ENCODE measurements at places on chromosomes 2 and 18.

DNA sequence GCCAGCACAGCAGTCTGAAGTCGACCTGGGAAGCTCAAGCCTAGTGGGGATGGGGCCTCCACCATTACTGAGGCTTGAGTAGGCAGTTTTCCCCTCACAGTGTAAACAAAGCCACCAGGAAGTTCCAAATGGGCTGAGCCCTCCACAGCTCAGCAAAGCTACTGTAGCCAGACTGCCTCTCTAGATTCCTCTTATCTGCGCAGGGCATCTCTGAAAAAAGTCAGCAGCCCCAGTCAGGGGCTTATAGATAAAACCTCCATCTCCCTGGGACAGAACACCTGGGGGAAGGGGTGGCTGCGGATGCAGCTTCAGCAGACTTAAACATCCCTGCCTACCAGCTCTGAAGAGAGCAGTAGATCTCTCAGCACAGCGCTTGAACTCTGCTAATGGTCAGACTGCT is 218.4 kb upstream of the VRK2 start:
- no peak for DNase-seq

- DNase-seq, result peak; percentile 68
These were observed 137.3 kb upstream of the PID1 start for GRCh38 chr2:229408356-229408755.

DNA sequence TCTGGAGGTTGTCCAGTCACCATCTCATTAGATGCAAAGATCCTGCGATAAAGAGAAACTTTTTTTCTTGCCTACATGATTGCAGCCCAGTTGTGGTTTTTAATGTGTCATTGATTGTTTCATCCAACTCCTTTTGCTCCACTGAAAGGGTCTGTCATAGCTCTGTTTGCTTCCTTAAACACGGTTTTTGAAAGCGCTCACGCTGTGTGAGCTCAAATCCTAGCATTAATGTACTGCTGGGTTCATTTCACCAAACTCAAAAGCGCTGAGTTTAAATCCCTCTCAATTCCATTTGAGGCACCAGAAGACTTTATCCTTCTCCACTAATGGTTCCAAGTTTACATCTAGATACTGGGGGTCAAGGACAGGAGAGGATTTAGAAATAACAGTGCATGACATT is 53.6 kb downstream of the CDK15 start:
- DNase-seq, result no peak

GRCh38 chr2:118661179-118661578 is 186.3 kb downstream of the EN1 start:
- DNase-seq, result no peak

- DNase-seq, result no peak
These were observed 23.6 kb downstream of the ALPK2 start for GRCh38 chr18:58605027-58606020.

- DNase-seq, result no peak
These were observed 144.0 kb downstream of the ACOXL start for GRCh38 chr2:110876167-110876999.

- no peak for DNase-seq
These were observed 597.5 kb downstream of the SLC4A3 start for GRCh38 chr2:220224691-220225543.

DNA sequence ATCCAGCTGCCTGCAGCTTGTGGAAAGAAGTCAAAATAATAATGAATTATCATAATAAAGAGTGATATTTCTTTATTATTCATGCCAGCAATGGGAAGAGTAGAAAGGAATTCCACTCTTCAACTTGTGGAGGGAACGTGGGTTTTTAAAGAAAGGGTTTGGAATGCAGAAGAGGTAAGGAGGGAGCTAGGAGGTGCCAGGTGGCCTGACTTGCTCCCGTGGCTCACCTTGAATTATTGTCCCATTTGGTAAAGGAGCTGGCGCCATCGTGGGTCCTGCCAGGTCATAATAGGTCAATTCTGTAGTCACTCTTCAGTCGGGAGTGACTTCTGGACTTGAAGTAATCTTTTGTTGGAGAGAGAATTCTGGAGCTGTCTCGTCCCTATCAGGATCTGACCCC is 95.2 kb upstream of the BARD1 start:
- DNase-seq, result no peak

GRCh38 chr2:144648837-144649465 is 129.0 kb upstream of the ZEB2 start:
- no peak for DNase-seq

DNA sequence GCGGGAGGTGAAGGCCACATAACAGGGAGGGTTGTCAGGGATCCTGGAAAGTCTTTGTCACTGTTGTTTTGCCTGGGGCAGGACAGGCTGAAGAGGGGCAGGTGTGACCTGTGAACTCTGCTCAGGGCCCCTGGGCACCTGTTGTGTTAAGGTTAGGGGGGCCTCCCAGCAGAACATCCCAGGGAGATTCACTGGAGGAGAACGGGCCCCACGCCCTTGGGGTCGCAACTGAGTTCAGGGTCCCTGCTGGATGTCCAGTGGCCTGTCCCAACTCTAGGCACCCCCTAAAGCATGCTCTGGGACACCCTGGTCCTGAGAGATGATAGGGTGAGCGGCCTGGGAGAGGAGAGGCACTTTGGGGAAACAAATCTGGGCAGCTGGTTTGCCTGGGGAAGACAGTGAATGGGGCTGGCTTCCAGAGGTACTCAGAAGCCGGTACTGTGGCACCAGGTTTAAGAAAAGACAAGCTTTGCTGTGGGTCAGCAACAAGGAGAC is 22.9 kb downstream of the GPR35 start:
- no peak for DNase-seq

- no peak for DNase-seq
These were observed 20.4 kb downstream of the COL6A3 start for GRCh38 chr2:237393523-237393922.

DNA sequence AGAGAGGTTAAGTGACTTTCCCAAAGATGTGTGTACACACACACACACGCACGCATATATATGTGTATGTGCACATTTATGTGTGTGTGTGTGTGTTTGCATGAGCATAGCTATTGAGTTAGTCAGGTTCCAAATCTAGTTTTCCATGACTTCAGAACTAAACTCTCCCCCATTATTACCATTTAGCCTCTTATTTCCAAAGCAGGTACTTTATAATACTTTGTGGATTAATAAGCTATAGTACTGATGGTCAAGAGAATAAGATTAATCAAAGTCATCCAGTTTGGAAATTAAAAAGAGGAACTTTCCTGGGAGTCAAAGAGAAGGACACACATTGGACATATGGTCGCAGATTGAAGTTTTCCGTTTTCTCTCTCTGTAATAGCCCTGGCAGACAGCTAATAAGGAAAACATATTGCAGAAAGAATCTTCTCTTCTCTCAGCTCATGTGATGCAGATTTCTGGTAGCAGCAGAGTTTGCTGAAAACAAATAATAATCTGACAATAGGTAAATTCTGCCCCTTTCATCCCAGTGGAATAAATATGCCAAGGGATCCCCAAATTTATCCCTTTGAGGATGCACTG is 410.9 kb upstream of the TCF4 start:
- DNase-seq, result no peak

DNA sequence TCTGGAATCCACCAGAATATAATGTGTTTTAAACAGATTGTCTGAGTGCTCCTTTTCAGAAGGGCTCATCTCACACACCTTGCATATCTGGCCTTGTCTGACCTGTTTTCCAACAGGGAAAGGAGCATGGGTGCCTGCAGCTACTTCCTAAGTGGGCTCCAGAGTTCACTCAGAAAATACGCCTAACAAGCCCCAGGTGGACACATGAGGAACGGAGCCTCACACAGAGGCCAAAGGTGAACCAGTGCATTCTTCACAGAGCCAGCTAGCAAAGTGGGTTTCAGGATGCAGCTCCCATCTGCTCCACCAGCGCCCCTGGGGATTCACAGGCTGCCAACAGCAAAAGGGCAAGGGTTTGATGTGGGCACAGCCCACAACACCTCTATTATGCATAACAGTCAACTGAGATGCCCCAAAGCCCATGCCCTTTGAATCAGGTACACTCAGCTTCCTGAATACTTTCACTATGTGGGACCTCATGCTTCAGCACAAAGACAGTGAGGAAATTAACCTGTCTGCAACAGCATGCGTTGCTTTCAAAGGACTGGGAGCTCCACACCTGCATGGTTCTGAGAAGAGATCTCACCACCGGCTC is 86.6 kb downstream of the CCBE1 start:
- no peak for DNase-seq

DNA sequence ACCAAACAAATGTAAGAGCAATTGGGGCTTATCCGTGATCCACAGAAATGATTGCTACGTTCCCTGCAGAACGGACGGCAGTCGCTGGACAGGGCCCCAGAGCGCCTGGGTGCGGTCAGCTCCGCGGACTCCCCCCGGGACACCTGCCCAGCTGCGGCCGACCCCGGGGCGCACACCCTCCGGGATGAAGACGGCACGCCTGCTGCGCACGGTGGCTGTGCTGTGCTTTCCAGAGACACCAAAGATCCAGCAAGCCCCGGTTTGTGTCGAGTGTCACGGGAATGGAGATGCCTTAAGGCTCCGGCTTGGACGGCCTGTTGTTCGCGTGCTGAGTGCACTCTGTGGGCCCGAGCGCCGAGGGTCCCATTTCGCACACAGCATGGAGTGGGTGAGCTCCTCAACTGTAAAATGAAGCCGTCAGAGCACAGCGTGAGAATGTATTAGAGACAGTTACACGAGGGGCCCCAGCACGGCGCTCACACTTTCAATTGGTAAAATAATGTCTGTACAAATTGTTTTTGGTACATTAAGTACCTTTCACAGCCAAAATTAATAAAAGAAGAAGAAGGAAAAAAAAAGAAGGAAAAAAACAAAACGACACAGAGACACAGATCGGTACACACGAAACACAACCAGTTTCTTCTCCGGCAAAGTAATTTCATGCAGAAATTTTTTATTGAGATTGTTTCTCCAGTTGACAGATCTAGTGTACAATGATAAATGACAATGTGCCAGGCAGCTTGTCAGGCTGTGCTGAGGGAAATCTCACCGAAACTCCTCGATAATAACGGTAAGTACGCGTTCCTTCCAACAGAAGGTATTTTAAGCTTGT is 615.8 kb upstream of the SALL3 start:
- DNase-seq, result no peak

DNA sequence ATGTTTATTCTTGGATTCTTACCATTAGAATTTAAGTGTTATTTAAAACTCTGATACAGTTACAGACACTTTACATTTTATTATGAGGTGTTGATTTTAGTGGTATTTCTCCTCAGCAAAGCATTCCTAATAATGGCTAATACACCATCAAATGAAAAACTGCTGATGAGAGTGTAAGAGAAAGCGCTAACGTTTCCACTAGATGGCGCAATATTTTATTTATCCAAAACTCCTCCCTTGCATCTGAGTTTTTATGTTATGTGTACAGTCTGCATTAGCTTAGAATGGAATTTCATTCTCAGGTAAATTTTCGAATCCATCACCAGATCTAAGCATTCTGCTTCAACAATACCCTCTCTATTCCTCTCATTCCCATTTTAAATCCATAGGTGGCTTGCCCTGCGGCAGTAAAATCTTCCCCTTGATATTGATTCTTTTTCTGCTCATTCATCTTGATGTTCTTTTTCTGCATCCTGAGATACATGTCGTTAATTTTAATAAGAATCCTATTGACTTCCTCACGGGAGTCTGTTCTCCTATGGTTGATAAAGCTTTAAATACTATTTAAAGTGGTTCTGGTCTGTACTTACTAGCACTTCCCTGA is 53.9 kb downstream of the PRKRA start:
- DNase-seq, result peak; percentile 64

DNA sequence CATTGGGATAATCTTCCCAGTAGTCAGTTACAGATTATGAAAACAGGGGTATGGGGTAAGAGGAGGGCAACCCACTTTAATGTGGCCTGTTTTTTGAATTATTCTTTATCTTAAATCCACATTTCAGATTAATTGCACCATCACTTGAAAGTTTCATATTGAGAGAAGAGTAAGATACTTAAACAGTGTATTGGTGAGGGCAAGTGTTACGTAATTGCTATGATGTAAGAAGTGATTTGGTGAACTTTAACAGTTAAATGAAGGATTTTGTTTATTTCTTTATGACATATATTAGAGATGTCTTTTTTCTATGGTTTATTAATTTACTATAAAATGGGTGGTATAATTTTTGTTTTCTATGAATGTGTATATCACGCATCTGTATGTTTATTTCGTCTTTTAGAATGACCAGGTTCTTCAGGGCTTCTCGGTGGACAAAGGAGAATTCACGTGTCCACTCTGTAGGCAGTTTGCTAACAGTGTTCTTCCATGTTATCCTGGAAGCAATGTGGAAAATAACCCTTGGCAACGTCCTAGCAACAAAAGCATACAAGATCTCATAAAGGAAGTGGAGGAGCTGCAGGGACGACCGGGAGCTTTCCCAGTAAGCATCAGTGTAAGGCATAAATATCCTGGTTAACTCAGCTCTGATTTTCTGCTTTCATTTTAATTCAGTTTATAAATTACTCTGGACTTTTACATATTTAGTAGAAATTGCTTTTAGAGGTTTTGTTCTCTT is 171.2 kb upstream of the MYO3B start:
- DNase-seq, result peak; percentile 45

DNA sequence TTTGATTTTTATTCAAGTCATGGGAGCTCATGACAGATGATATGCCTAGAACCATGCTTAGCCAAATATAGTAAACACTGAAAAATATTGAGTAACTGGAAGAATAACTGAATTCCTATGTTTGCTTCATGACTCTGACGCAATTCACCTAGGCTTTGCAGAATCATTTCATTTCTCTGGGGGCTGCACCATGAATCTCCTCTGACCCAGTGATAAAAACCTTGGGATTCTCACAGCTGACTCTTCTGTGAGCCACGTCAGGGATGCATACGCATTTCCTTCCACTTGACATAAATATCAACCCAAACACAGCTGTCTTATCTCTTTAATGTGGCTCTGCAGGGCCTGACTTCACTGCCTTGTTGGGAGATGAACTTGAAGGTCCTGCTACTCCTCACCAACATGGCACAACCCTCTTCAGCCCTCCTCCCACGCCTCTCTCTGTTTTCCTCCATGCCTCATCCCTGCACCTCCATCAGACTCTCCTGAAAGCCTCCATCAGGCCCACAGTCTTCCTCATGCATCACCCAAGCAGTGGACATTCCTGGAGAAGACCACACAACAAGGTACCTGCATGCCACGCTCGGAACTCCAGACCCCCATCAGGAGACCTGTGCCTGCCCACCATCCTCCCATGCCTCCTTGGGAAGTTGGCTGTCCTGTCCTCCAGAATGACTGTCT is 29.8 kb downstream of the COL6A3 start:
- no peak for DNase-seq

- peak; percentile 67 for DNase-seq
These were observed 176.0 kb downstream of the MGAT5 start for GRCh38 chr2:134429886-134430285.

DNA sequence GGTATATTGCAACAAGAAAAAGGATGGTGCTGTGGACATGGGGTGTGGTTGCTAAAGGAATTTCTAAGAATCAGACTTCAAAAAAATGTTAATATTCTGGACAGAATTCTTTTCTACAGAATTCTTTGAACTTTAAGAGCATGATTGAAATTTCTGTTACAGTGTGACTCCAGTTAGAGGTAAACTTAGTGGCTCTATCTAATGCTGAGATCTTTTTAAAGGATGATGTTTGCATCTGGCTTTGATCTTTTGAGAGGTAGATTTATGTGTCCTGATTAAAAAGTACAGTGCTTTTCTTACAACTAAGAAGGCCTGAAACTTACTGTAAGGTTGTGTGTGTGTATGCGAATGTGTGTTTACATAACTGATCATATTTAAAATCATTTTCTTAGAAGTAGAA is 25.4 kb downstream of the NCK2 start:
- DNase-seq, result no peak
